ENCODE measurements at places on chromosomes 5 and 9.

- no peak for DNase-seq
These were observed 171.8 kb upstream of the RAI14 start for GRCh38 chr5:34484216-34484920.

- no peak for DNase-seq
These were observed 7.1 kb upstream of the RARS1 start for GRCh38 chr5:168479166-168479565.

DNA sequence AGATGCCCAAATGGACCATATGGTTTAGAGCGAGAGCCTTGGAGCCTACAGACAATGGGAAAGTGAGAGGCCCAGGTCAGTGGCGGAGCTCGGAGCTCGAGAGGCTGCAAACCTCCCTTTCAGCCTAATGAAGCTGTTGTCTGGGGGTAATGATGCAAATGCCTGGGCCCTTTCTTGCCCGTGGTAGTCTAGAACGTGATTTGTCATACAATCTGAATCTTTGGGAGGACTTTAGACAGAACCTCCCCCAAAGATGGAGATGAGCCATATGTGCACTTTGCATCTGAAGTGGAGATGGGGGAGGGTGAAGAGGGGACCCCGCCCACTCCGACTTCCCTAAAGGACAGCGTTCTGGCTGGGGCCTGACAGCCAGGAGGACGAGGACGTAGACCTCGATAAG lies 10.3 kb upstream of the NEUROG1 start:
- DNase-seq, result no peak

- no peak for DNase-seq
These were observed 844.8 kb downstream of the MAT2B start for GRCh38 chr5:164350236-164350635.

DNA sequence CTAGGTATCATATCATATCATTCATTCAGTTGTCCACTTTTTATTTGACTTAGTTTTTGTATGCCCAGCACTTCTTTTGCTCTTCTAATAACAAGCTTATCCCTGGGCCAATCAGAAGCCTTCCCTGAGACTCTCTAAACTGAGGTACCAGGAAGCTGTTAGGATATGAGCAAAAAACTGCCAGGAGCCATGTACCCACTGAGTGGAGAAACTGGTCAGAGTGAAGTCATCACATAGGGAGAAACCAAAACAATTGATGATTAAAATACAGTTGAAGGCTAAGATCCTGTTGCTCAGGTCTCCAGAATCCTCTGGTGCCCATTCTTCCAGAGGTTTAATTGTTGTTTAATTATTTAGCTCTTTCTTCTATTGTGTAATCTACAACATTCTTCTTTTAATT lies 120.2 kb downstream of the KIAA0825 start:
- no peak for DNase-seq

DNA sequence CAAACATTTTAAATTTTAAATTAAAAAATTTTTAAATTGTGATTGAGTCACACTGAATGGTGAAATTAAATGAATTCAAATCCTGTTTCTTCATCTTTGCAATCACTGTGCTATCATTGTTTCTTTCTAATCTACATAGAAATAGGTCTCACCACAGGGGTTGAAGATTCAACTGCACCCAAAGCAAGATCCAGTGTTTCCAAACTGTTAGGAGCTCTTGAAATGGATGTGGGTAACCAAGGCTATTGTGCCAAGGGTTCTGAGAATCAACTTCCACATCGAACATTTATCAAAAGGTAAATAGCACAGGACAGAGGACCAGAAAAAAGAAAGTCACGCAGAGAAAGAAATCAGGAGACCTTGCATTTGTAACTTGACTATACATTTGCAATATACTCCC lies 172.6 kb upstream of the RASEF start:
- DNase-seq, result no peak

DNA sequence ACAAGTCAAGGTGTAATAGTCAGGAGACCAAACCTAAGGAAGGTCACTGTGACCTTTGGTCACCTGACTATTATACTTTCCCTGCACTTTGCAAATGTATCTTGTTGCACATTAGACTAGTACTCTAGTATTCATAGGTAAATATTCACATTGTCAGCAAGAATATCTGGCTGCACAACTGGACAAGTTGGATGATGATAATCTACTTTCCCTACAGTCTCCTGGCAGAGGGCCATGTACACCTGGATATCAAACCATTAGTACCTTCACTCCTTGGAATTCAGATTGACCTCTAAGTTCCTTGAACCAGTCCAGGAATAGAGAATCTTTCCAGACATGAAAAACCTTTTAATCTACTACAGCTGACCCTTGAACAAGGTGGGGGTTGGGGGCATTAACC lies 344.8 kb downstream of the DEPDC1B start:
- no peak for DNase-seq

DNA sequence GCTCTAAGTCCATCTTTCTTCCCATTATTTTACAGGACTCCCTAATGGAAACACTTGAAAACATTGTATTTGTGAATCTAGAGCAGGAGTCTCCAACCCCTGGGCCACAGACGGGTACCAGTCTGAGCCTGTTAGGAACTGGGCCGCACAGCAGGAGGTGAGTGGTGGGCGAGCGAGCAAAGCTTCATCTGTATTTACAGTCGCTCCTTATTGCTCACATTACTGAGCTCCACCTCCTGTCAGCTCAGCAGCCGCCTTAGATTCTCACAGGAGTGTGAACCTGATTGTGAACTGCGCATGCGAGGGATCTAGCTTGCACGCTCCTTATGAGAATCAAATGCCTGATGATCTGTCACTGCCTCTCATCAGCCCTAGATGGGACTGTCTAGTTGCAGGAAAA lies 111.0 kb downstream of the MED27 start:
- DNase-seq, result no peak

- no peak for DNase-seq
These were observed 56.9 kb upstream of the COL15A1 start for GRCh38 chr9:98886691-98887229.

DNA sequence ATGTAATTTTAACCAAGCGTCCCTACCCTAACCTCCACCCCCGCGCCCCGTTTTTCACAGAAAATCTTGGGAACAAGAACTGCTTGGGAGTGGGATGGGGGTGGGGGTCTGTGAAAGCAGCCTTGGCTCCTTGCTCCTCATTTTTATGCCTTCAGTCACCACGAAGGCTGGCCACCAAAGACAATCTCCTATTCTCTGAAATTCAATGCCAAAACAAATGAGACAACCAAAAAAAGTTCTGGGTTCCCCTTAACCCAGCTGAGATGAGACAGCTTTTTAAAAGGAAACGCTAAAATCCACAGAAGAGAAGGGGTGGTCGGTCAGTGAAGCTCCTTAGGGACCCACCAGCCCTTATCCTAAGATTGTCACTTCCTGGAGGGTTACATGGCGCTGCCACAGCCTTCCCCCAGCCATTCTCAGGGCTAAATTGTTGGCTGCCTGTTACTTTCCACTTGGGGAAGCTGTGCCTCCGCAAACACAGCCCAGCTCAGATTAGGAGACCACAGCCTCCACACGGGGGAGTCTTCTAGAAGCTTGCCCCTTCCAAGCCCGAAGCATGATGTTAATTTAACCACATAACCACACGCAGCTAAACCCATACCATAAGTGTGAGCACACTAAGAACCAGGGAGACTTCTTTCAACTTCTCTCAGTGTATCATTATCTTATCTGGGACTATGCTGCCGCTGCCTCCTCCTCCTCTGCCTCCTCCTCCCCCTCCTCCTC lies 136.3 kb downstream of the FOXD1 start:
- DNase-seq, result no peak

DNA sequence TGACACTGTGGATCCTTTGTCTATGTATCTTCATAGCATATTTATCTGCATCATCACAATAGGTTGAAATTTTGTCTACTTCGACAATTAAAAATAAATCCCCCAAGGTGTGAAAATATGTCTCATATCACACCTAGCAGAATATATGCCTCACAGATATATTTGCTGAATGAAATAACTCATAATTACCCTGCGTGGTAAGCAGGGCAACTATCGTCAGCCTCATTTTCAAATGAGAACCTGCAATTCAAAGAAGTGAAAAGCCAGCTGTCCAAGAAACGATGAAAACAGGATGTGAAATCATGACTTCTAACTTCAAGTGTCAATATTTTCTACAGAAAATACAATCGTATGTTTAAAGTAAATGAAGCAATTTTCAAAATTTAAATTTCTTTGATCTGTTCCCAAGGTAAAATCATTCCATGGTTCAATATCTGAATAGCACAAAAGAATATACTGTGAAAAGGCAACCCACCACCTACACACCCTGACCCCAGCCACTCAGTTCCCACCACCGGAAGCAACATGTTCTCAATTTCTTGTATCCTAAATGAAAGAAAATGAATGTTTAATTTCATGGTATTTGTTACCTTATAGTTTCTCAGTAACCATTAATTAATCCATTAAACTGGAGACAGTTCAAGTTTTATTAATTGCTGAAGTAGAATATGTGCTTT lies 57.1 kb downstream of the TBCA start:
- DNase-seq, result peak; percentile 12

DNA sequence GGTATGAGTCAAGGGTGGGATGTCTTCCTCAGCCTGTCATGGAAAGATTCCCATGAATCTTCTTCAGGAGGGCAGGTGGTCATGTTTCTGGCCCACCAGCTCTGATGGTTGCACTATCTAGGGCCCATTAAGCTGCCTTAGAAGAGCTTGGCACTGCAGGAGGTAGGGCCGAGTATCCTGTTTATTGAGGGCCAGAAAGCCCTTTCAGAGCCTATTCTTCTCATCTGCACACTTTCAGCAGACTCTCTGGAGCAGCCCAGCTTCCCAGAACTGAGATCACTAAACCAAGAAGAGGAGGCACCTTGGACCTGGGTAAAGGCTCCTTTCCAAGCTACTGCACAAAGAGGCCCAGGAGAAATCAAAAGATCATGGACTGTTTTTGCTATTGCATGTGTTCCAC lies 146.5 kb downstream of the MTX3 start:
- DNase-seq, result no peak

GRCh38 chr9:86039991-86040860 lies 59.1 kb downstream of the GOLM1 start:
- DNase-seq, result no peak

- DNase-seq, result peak; percentile 18
These were observed 942 bp downstream of the PHF2 start for GRCh38 chr9:93577078-93577974.

GRCh38 chr5:140338908-140339307 lies 7.5 kb downstream of the HBEGF start:
- DNase-seq, result no peak

DNA sequence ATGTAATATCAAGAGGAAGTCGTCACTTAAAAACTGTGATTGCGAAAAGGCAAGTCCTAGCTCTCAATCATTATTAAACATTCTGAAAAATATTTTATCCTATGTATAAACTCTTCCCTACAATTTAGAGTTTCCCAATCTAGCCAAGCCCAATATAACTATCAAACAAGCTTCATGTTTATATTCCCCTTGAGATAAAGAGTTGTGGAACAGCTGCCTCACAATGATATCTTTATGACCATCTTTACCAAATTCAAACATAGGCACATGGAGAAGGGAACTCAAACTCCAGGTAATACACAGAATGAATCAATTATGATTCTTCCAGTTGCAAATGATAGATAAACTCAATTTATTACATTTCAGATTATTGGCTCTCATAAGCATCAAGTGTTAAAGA lies 1468.7 kb downstream of the EFNA5 start:
- DNase-seq, result no peak

DNA sequence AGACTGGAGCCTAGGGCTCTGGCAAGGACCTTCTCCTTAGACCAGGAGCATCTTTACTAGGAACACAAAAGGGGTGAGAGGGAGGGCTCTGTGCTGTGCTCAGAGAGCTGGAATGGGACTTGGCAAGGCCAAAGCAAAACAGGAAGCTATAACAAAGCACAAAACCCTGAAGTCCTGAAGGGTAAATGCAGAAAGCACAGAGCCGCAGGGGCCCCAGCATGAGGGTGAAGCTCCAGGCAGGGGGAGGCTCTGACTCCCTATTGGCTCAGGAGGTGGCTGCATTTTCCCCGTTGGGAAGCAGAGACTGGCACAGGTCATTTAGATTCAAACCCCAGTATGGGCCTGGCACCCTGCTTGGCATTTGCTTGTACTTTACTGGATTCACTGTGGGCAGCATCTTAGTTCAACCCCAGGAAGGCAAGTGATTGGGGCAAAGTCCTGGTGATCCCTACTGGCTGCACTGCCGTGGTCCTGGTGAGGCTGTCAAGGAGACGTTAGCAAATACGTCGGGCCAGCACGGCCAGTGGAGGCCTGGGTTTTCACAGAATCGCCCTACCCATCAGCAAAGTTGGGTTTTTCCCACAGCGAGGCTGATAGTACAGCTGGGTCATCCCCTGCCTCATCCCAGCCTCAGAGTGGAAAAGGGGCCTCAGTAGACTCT lies 46.3 kb downstream of the GGTA1 start:
- DNase-seq, result no peak

- DNase-seq, result no peak
These were observed 312 bp downstream of the SET start for GRCh38 chr9:128689293-128689774.

DNA sequence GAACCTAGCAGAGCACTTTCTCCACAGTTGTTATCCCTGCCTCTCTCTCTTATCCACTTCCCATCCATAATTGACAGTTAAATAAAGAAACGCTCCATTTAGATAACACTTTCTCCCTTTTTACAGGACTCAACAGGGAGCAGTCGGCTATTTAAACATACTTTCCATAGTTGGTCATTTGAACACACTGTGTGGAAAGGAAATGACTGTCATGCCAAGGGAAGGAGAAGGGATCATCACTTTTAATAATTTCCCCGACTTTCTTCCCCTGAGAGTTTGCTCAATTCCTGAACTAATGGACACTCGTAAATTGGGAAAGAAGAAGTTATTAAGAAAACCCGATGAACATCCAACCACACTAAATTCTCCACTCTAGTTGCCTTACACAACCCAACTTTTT lies 400.8 kb upstream of the PTGER4 start:
- DNase-seq, result no peak

GRCh38 chr9:77735494-77735893 lies 87.4 kb upstream of the GNA14 start:
- DNase-seq, result no peak

GRCh38 chr9:134781591-134782302 lies 98.9 kb upstream of the FCN2 start:
- DNase-seq, result no peak

DNA sequence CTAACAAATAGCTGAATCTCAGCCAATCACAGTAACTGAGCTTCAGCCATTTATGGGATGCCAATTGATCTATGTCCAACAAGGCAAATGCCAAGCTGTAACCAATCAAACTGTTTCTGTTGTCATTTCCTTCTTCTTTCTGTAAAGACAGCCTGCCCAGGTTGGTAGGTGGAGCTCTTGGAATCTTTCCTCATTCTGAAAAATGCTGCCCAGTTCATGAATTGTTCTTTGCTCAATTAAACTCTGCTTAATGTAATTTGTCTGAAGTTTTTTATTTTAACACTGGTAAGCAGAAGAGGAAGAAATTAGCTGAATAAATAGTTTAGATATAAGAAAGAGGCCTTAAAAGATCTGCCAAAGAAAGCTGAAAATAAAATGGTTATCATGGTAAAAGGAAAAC lies 1235.6 kb downstream of the EFNA5 start:
- DNase-seq, result no peak

- DNase-seq, result peak; percentile 33
These were observed 2.8 kb upstream of the PTPDC1 start for GRCh38 chr9:94081435-94081834.

- DNase-seq, result no peak
These were observed 39.8 kb upstream of the SELENOP start for GRCh38 chr5:42851481-42851880.

GRCh38 chr9:83154087-83154736 lies 91.3 kb upstream of the RASEF start:
- peak; percentile 41 for DNase-seq
